ENCODE measurements at places on chromosomes 2 and 18.

- no peak for DNase-seq
Observed at GRCh38 chr2:88638743-88639142, 11.5 kb upstream of the EIF2AK3 start.

GRCh38 chr2:186721956-186722355, 28.1 kb downstream of the FAM171B start:
- DNase-seq: no peak

DNA sequence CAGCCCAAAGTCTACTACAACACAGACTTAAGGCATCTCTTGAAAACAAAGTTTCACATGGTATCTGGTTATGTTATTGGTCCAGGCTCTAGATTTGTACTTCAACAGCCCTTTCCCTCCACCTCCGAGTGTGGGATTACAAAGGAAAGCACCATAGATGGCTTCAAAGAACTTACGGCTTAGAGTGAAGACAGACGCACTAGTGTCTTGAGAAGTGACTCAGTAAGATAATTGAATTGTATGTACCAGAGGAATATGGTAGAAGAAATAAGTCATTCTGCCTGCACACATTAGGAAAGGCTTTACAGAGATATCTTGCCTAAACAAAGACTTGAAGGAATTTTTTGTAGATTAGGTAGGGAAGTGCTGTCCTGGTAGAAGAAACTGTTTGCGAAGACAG, 392.3 kb upstream of the TNP1 start:
- DNase-seq: no peak

DNA sequence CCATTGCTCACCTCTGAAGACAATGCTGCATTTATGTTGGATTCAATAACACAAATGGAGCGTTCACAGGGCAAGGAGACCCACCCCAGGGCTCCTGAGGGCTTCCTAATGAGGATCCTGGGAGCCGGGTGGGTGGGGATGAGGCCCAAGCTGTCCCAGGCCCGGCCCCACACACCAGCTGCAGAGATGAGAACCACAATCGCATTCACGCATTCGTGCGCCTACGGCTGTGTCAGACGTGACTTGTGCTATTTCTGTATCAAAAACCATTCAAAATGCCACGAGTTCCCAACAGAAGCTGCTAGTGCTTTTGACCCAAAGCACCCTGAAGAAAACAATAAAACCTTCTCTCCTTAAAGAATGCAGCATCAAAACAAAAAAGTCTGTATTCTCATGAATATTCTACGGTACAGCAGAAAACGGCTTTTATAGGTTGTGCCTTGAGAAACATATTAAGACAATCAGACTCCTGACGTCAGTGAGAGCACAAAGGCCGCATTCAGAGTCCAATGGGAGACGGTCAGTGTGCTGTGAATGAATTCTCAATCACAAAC, 205.4 kb downstream of the HDAC4 start:
- peak; percentile 22 for DNase-seq

GRCh38 chr2:238379096-238379810, 47.5 kb upstream of the ASB1 start:
- DNase-seq: no peak

GRCh38 chr18:76064998-76065397, 430.0 kb downstream of the ZNF516 start:
- DNase-seq: no peak

- no peak for DNase-seq
Observed at GRCh38 chr2:199455545-199456382, 2.0 kb downstream of the SATB2 start.

DNA sequence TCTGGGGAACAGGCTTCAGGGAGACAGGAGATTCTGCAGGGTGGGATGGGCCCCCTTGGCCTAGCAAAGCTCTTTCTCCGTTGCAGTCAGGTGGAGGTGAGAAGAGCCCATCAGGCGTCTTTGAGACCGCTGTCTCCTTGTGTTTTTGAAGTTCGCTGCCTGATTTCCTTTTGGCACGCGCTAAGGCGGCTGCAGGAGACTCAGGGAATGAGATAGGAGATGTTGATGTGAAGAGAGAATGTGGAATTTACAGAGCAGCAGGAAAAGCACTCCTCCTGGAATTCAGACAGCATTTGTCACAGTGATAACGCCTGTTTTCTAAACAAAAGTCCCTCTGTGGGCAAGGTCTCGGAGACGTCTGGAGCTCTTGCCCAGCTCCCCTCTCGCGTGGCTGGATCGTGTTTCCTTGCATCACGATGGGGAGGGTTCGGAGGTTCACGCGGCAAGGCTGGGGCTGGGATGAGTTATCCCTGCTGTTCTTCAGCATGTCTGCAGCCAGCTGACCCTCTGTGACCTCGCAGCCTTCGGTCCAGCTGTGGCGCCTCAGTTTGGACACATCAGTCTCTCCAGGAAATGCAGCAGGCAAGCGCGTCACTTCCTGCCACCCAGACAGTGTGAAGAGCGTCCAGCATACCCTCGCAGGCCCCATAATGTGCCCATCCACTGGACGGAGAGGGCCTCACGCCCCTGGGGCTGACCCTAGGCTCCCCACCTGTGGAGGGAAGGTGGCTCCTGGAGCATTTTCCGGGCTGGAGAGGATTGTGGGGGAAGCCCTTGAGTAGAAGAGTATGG, 30.2 kb downstream of the GLI2 start:
- peak; percentile 73 for DNase-seq

DNA sequence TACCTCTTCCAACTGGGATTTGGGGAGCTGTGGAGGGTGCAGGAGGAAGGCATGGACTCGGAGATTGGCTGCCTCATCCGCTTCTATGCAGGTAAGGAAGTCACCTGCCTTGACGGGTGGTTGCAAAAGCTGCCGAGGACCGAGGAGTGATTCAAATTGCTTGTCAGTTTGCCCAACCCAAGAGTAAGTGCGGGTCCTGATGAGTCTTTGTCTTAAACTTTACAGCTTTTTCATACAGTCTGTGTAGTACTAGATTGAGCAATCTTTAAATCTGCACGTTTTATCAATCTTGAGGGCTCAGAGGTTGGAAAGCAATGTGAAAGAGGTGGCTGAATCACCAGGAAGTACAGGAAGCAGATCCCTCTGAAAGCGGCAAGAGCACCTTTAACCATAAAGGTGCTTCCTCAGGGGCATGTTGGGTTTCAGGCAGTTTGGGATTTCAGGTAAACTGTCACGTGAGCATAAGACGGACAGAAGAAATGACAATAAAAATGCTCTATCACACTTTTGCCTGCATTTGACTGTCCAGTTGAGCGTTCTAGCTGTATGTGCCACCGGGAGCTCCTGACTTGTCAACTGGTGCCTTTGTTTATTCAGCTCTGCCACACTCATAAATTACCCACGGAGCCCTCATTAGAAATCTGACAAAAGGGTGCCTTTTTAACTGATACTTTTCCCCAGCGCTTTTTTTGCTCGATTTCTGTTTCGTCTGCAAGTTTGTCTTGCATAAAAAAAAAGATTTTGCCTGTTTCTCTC, 2.0 kb downstream of the PHLPP1 start:
- no peak for DNase-seq

GRCh38 chr18:59690996-59691395, 6.2 kb downstream of the CCBE1 start:
- DNase-seq: peak; percentile 43

DNA sequence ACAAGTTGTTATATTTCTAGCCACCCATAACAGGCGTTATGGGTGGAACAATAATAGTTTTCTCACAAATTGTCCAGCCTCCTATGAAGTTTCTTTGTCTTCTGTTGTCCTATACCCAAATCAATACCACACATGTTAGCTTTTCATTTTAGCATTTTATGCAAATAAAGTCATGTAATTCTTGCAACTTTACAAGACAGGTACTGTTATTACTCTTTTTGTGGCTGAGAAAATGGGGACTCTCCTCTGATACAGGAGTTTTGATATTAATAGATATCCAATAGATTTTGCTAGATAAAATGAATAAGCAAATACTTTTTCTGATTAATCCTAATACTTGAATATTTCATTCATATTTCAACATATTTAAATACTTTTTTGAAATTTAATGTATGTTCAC, 151.0 kb downstream of the PMAIP1 start:
- DNase-seq: no peak

DNA sequence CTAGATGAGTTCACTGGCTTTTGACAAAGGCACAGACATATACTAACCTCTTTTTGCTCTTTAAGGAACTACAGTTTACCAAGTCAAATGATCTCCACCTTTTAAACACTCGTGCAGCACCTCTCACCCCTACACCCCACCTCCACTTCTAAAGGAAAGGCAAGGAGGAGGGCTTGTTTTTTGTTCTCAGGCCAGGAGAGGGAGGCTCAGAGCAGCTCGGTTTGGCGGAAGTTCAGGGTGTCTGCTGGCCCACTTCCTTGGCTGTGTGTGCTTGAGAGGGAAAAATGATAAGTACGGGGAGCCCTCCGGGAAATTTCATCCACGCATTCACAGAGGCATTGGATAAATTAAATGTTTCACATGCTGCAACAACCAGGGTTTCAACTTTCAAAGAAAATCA, 667.9 kb downstream of the BCL11A start:
- DNase-seq: peak; percentile 40

- no peak for DNase-seq
Observed at GRCh38 chr2:156541229-156541628, 105.0 kb downstream of the GPD2 start.

Data from left hindlimb (tissue), 1 donor.